ENCODE measurements at places on chromosomes 4 and X. TPM values are rescaled to one million over a fixed set of nuclear protein-coding genes. Genes with fewer than 3 reads are reported as not detected.
A peak's percentile ranks its signal among the peaks of the same experiment; 100 is the strongest.

PTCHD1 gene
- total RNA-seq: not detected

SUPT20HL2 gene
- not detected for total RNA-seq

TMSB15A gene
- total RNA-seq: 0.84 TPM

GPR173 gene
- not detected for total RNA-seq

HGFAC gene
- total RNA-seq: not detected

TXK gene
- total RNA-seq: 18.2 TPM

TMEM131L gene
- 45.9 TPM for total RNA-seq

ASMT gene
- total RNA-seq: 0.82 TPM

SSX1 gene
- total RNA-seq: not detected

STATH gene
- total RNA-seq: not detected

AMTN gene
- total RNA-seq: not detected

CDK16 gene
- total RNA-seq: 78.9 TPM

FUNDC2 gene
- total RNA-seq: 86.9 TPM

PGAM4 gene
- 0.55 TPM for total RNA-seq

ADAM29 gene
- not detected for total RNA-seq

GYG2 gene
- total RNA-seq: not detected

- no peak for DNase-seq
Measured at GRCh38 chr4:113112338-113112978, 63.0 kb downstream of the ANK2 start.

DNA sequence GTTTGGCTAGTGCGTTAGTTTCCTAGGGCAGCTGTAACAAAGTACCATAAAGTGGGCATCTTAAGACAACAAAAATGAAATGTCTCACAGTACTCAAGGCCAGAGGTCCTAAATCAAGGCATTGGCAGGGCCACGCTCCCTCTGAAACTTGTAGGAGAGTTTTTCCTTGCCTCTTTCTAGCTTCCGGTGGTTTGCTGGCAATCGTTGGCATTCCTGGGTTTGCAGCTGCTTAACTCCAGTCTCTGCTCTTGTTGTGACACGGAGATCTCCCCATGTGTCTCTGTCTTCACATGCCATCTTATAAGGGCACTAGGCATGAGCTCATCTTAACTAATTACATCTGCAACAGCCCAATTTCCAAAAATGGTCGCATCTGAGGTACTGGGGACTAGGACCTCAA lies 362.0 kb upstream of the BOD1L1 start:
- no peak for DNase-seq

DNA sequence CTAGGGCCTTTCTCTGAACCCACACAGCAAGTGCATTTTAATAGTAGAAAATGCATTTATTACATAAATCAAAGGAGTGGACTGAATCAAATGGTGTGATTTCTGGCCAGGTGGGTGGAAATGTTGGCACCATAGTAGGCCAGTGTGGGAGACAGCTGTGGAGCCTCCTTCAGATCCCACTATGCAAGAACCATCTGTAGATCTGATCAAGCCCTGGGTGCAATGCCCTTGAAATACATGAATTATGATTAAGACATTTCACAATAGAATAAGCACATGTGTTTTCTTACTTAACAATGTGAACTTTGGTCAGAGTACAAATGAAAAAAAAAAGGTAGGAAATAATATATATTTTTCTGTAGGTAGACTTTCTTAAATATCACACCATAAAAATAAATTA lies 204.3 kb downstream of the PCDH7 start:
- no peak for DNase-seq

DNA sequence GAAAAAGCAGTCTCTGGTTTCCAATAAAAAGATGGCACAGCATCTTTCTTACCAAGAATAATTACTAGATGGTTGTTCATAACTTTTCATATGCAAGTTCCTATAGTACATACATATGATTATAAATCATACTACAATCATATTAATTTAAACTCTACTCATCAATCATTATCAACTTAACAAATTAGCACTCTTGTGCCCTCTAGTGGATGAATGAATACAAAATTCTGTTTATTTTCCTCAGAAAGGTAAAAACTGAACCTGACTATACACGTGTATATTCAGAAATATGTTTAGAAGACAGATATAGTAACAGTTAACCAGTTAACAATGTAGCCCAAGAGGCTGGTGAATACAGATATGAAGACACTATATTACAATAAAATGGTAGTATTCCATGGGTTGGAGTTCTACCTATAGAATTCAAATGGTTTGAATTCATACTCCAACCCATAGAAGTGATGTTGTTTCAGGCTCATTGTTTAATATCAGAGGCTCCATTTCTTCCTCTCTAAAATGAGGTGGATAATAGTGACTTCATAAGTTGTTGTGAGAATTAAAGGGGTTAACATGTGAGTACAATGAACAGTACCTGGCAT lies 100.0 kb downstream of the ADAMTS3 start:
- DNase-seq: no peak

DNA sequence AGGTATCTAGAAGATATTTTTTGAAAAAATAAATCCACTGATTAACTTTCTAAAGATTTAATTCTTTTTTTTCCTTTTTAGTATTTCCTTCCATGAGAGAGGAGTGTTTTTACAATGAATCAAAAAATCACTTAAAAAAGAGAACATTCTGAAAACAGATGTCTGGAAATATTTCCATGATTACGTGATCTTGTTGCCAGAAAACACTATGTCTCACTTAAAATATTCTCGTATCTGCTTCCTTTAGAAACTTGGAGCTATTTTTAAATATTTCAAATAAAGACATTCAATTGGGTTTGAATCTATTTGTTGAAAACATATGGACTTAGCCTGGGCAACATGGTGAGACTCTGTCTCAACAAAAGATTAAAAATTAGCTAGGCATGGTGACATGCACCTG lies 232.8 kb upstream of the RASGEF1B start:
- no peak for DNase-seq

- DNase-seq: no peak
Measured at GRCh38 chrX:15269120-15269519, 763 bp downstream of the ASB9 start.

DNA sequence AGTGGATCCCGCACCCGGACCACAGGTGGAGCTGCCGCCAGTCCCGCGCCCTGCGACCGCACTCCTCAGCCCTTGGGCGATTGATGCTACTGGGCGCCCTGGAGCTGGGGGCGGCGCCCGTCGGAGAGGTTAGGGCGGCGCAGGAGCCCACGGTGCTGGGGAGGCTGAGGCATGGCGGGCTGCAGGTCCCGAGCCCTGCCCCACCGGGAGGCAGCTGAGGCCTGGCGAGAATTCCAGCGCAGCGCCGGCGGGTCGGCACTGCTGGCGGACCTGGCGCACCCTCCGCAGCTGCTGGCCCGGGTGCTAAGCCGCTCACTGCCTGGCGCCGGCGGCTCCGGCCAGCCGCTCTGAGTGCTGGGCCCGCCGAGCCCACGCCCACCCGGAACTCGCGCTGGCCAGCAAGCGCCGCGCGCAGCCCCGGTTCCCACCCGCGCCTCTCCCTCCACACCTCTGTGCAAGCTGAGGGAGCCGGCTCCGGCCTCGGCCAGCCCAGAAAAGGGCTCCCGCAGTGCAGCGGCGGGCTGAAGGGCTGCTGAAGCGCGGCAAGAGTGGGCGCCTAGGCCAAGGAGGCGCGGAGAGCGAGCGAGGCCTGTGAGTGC lies 1256.5 kb downstream of the STIM2 start:
- DNase-seq: no peak

DNA sequence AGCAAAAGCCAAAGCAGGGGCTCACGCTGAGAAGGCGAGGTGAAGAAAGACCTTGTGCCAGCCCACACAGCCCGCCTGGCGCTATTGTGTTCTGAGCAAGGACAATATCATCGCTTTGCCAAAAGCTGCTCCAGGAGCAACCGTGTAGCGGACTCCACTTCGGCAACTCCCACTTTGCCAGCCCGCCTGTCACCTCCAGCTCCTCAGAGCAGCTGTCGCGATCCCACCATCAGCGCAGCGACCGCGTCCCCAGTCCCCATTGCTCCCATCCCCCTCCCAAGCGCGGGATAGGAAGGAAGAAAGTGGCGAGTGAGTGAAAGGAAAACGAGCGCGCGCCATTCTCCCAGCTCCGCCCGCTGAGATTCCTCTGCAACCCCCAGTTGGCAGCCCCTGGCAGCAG lies 759 bp downstream of the ZC4H2 start:
- DNase-seq: peak; percentile 39

DNA sequence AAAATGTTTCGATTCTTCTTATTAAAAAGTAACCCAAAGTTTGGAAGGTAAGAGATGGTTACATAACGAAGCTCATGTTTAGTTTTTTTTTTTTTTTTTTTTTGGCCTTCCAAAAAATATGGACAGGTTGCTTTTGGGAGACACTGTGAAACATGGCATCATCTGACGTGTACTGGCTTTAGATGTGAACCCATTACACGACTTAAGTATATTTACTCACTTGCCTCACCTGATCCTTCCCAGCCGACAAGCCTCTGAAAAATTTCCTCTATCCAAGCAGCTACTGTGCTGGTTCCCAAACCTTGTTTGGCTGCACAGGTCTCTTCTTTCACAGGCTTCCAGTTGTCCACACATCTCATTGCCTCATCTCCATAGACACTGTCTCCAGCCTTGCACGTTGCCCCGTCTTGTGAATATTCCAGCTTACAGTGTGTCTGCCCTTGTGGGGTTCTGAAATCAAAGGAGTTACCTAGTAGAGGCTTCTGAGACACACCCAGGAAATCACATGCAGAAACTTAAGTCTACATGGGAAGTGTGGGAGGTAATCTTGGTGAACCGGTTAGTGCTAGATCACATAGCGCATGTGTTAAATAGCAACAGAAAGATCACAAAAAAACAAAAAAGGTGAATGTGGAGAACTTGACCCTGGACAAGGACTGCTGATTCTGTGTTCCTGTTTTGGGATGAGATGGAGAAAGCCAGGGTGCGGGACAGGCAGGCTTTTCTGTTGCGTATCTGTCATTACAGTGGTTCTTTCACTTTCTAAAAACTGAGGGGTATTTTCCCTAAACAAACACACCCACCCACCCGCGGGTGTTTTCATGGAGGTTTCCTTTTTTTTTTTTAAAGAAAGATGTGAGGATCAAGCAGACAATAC lies 328.6 kb downstream of the ARHGAP10 start:
- DNase-seq: peak; percentile 31

DNA sequence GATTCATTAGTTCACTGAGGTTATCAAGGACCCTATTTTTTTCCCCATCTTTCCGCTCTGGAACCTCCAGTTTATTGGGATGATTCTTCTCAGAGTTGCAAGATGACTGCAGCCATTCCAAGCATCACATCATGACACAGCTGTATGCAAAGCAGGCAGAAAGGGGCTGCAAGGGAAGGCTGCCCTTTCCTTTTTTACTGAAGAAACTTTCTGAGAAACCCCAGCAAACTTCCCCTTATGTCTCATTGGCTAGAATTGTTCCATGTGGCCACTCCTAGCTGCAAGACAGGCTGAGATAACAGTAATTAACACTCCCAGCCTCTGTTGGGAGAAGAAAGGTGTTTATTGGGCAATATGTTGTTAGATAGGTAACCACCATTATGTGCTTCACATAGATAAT lies 102.6 kb downstream of the SATL1 start:
- DNase-seq: no peak

- DNase-seq: no peak
Measured at GRCh38 chr4:139568206-139568955, 12.4 kb upstream of the SETD7 start.

- no peak for DNase-seq
Measured at GRCh38 chrX:12319003-12319519, 180.8 kb downstream of the FRMPD4 start.

GRCh38 chr4:17033025-17033767 lies 134.8 kb upstream of the LDB2 start:
- DNase-seq: no peak

GRCh38 chr4:119795986-119796578 lies 167.5 kb upstream of the PDE5A start:
- DNase-seq: no peak

- peak; percentile 16 for DNase-seq
Measured at GRCh38 chr4:74308215-74308614, at the start of gene EPGN. Gene EPGN, plus strand, starts transcription at chr4:74308470. Its CDS starts 64 bp downstream, at chr4:74308534.

DNA sequence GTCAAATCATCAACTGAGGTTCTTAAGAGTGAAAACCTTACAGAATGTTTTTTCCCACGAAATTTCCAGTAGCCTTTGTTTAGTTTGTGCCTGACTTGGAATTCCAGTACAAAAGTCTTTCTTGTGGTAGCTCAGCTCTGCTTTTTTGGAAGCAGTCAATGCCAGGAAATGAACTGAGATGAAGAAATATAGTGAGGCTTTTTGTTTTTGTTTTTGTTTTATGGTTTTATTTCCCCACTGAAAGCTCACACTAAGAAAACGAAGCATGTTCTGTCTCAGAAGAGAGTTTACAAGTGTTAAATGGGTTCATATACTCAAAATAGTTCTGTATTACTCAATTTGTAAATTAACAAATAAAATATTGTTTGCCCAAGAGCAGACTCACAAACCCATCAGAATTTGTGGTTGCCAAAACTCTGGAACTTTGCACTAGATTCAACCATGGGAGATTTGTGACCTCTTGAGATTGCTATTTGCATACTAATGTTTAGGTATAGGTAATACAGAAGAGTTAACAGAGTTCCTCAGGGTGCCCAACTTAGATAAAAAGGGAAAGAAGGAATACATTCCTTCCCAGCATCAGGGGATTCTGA lies 1060.8 kb downstream of the FAT4 start:
- no peak for DNase-seq

DNA sequence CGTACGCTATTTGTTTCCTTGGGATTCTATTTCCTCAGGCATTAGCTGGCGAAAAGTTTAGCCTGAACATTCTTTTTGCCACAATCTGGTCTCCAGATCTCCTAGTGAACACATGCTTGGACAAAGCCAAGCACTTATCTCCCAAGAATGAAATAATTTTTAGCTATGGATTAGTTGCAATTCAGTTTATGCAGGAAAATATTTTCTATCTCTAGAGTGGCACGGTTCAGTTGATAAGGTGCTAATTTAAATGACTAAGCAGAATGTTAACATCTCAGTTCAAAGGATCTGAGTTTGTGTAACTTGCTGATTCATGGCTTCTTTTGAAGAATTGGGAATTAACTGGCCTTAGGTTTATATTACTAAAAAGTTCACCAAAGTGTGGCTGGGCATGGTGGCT lies 58.1 kb upstream of the JADE1 start:
- DNase-seq: no peak

DNA sequence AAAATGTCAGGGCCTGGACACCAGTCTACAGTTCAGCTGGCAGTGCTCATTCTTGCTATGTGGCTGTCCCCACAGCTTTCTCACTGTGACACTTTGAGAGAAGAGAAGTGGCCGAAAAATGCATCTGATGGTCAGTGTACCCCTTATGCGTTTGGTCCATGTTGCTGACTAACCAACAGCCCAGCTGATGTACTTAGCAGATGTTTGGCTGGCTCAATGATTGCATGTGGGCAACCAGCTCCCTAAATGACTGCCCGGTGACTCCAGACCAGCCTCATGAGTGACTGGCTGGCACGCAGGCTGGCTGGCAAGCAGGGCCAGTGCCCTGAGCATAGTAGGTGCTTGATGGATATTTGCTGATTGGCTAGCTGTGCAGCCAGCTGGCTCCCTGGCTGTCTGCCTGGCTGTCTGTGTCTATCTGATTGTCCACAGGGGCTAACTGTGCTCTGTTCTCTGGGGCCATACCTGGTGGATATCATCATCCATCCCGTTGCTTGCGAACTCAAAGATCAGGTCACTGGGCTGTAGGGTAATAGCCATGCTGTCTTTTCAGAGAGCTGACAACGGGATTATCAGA lies 29.4 kb downstream of the ELF4 start:
- no peak for DNase-seq
